T-helper 22 cell (primary cell): ENCODE measurements at places on chromosomes 11 and 22.

DNA sequence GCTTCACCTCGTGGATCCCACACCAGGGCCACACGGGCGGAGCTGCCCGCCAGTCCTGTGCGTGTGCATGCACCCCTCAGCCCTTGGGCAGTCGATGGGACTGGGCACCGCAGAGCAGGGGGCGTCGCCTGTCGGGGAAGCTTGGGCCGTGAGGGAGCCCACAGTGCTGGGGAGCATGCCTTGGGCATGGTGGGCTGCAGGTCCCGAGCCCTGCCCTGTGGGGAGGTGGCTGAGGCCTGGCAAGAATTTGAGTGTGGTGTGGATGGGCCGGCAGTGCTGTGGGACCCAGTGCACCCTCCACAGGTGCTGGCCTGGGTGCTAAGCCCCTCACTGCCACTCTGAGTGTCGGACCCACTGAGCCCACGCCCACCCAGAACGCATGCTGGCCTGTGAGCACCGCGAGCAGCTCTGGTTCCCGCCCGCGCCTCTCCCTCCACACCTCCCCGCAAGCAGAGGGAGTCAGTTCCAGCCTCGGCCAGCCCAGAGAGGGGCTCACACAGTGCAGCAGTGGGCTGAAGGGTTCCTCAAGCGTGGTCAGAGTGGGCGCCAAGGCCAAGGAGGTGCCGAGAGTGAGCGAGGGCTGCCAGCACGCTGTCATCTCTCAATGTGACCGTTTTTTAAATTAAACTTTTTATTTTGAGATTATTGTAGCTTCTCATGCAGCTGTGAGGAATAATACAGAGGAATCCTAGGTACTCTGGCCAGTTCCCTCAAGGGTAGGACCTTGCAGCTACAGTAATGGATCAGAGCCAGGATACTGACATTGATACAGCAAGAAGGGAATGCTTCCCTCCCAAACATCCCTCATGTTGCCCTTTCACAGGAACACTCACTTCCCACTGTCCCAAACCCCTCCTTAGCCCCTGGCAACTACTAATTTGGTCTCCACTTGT is 127.7 kb downstream of the CRYBB2 start:
- no peak for DNase-seq

DNA sequence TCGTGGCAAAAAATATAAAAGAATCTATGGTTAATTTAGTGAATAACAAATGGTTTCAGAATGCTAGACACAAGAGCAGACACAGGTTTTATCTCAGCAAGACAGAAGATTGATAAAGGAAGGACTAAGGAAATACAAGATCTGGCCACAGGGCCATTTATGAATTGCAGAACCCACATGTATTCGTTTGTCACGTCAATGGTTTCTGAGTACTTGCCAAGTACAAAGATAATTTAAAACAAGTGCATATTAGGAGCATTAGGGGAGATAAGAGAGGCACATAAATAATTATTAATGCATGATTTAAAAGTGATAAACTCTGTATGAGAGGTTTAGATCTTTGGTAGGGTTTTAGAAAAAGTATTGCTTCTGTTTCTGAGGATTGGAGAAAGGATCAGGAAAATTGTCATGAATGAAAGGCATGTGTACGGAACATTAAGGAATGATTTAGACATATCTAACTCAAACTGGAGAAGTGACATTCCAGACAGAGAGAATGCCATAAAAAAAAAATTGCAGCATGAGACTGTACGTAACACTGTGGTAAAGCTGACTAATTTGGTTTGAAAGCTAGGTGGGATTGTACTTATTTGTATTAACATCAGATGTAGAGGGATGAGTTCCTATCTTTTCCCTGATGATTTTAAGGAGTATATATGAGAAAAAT is 727.1 kb downstream of the NELL1 start:
- no peak for DNase-seq

DNA sequence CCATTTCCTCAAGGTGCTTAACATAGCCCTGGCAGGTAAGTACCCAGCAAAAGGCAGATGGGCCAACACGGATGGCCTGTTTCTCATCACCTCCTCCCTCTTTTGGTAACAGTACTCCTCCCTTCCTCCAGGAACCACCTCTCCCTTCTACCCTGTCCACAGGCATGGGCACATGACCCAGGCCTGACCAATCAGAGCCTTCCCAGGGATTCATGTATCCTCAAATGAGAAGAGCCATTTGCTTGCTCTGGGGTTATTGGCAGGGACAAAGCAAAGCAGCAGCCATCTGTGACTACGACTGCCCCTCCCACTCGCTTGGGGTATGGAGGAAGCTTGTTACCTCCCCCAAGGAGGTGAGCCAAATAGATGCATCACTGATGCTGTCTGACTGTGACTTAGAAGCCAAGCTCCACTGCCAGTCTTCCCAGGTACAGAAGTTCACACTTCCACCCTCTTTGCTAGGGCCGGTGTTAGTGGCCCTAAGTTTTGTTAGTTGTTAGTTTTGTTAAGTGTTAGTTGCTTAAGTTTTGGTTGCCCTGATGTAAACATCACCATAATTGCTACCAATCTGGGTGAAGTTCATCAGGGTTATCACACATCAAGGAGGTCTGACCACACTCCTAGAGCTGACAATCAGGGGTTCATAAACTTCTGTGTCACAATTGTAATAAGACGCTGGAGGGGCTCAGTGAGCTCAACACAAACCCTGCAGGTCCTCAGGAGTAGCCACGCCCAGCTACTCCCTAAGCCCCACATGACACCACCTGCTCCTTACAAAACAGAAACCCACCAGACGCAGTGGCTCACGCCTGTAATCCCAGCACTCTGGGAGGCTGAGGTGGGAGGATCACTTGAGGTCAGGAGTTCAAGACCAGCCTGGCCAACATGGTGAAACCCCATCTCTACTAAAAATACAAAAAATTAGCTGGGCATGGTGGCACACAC is 57.3 kb downstream of the ARFGAP3 start:
- DNase-seq = no peak

DNA sequence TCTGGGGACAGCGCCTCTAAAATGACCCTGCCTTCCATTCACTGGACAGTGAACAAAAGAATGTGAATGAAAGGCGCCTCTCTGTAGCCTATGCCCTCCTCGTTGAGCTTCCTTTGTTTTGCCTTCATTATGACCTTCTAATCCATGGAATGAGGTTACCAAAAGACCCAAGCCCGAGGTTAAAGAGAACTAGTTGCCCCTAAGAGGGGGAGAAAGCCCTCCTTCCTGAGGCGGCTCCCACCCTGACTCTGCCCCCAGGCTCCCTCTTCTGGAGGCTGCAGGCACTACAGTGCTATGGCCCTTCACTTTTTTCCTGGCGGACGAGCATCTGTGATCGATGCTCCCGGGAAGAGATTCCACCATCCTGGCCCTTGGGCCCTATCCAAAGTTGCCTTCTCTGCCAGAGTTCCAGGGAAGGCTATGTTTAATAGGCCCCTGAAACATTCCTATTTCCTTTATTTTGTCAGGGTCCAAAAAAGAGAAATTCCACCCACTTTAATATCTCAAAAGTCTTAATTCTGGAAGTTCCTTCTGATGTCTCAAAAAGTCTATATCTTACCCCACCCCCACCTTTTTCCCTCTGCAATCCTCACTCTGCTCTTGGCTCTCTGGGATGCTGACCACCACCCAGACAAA is 147.3 kb downstream of the FEZ1 start:
- DNase-seq = no peak

- no peak for DNase-seq
Measured at GRCh38 chr22:23878219-23878618, 16.0 kb upstream of the MIF start.

DNA sequence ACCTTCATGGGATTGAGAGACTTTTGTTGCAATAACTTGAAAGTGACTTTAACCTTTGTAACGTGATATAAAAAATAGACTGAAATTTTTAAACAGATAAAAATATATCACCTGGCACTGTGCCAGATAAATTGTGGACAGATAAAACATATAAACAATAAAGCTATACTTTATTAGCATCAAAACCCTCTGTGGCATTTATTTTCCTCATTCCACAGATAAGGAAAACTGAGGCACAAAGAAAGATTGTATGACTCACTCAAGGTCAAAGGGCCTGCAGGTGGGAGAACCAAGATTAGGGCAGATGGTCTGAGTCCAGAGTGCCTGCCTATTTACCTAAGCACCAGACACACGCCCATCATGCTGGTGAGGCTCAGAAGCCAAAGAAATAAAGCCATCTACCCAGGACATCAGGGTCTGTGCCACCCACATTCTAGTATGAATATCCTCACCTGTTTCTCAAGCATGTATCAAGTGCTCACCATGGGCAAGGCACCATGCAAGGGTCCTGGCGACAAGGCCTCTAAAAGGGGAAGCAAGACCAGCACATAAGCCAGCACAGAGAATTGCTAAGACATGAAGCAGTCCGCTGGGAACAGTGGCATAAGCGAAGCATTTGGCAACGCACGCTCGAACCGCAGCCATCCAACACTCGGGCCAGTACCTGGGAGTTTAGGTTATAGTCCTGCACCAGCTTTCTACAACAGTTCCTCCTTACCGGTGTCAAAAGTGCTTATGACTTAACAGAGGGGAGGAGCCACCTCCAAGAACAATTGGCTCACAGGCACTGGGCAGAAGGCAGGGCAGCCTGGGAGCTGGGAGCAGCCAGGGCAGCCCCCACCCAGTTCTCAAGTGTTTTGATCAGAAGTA is 17.6 kb downstream of the MYH9 start:
- DNase-seq = no peak

DNA sequence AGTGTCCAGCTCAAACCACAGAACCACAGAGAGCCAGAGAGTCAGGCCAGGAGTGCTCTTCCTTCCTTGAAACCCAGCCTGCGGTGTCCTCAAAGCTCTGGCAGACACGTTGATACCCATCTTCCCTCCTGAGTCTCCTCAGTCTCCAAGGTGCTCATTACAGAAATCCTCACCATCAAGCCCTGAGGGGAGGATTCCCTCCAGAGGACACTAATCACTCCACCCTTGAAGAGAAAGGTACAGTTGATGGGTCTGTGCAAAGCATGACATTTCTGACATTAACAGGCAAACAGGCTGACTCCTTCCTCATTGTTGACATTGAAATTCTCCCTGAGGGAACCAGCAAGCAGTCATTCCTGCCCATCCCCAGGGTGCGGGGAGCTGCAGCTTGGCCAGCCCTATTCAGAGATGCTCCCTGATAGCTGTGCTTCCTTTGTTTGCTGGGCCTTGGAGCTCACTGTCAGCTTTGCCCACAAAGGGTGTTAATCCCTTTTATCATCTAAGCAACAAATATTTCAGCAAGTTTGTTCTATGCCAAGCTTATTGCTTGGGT is 101.7 kb upstream of the CSNK2A3 start:
- DNase-seq = no peak

GRCh38 chr11:32809313-32809712 is 14.9 kb upstream of the CCDC73 start:
- DNase-seq = no peak

DNA sequence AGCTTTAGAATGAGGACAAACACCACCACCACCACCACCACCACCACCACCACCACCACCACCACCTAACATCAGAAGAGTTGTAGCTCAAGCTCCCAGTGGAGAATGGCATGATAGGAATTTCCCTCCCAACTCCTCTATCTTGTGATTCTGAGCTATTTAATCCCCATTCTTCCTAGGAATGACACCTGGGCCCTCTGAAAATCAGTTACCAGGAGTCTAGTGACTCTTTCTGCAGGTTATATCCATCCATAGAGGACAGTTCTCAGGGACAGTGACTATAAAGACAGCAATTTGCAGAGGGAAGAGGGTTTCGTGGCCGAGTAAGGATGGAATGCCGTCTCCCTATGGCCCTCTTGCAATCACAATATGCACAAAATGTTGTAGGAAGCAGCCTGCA is 27.8 kb downstream of the MYH9 start:
- DNase-seq = no peak

GRCh38 chr22:37796079-37796478 is 11.7 kb upstream of the GCAT start:
- no peak for DNase-seq

DNA sequence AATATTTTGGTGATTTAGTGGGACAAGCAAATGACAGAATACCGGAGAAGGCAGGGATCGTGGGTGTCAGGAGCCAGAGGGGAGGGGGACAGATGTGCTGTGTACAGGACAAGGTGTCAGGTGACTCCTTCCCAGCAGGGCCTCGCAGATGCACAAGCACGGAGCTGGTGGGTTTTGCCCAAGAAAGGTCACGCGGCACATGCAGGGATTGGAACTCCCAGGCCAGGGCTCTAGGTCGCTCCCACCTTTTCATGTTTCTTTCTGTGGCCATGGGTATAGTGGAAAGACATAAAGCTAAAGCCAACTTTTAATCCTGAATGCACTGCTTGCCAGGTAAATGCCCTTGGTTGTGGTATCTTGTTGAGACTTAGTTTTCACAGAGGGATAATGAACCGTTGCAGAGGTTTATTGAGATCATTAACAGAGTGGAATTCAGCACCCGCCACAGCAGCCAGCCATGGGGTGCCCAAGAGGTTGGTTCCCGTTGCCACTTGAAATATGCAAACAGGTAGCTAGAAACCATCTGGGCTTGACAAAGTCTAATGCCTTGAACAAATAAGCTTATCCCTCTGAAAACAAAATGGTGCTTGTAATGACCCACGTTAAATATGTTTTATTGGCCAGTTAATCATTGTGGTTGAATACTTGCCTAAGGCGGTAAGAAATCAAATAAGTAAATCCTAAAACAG is 10.1 kb downstream of the C22orf23 start:
- DNase-seq = no peak
